ENCODE measurements at places on chromosomes 3 and 15.

DNA sequence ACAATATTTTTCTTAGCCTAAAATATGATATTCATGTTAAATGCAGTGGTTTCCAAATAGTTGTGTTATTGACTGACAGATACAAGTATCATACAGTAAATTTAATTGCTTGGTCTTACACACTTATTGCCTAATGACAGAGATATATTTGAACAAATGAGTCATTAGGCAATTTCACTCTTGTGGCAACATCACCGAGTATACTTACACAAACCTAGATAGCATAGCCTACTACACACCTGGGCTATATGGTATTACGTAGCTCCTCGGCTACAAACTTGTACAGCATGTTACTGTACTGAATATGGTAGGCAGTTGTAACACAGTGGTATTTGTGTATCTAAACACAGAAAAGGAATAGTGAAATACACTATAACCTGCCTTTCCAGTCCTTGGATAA is 50.3 kb downstream of the SERPINI1 start:
- DNase-seq: no peak

DNA sequence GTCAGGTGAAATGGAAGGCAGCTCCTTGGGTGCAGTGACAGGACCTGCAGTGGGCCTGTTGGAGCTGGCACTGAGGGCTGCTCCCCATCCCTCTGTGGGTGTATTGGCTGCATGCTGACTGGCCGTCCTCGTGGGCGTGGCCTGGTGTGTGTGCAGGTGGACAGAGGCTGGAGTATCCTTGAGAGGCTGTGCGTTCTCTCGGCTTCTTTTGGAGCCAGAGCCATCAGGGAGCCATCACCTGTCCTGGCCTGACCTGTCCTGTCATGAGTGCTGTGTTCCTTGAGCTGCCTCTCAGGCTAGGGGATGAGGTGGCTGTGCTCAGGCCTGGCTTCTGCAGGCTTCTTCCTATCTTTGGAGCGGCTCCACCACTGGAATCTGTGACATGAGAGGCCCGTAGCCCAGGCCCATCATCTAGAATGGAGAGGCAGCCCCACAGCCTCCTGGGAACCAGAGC is 61.5 kb downstream of the APBA2 start:
- DNase-seq: peak; percentile 54

DNA sequence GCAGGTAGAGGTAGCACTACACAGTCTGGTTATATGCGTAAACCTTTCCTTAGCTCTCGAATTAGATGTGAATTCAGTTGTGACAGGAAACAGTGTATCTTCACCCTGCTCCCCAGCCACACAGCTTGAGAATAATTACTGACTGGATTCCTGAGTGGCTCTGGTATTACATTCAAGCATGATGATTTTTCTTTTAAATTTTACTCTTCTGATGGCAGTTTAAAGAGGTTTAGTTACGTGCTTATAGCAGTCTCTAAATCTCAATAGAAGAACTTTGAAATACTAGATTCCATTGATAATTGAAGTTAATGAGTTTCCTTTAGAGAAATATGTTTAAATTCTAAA is 98.8 kb downstream of the FNDC3B start:
- DNase-seq: no peak

- DNase-seq: no peak
These were observed 31.2 kb downstream of the SEC61A1 start for GRCh38 chr3:128083396-128083795.

DNA sequence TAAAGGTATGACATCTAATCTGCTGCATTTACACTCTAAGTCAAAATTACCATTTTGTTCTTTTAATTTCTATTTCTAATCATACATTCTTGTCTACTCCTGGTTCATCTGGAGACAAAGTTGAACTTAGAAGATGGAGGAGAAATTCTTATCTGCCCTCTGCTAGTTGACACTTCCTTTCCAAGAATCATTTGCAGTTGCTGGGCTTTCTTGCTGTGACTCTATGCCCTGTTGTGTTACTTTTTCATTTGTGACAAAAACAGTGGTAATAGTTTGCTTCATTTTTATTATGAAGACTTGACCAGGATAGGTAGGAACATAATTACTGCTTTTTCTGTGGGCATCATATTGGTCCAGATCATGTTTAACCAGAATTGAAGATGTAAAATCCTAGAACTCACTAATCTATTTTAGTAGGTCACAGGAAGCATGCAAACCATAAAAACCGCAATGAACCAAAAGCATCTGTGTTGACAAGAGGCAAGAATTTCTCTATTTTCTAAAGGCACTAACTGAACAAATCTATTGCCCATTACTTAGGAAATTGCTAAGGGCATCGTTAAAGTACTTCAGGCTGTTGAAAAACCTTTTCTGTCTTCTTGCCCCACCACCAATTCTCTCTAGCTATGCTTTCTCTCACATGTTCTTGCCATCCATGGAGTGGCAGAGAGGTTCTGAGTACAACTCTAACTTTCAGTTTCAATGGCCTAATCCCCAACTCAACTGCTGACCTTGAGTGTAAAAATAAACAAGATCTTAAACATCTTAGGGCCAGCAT is 4.2 kb upstream of the CCR2 start:
- peak; percentile 48 for DNase-seq

- DNase-seq: no peak
These were observed 182.3 kb downstream of the OR4M2 start for GRCh38 chr15:22262613-22263020.

DNA sequence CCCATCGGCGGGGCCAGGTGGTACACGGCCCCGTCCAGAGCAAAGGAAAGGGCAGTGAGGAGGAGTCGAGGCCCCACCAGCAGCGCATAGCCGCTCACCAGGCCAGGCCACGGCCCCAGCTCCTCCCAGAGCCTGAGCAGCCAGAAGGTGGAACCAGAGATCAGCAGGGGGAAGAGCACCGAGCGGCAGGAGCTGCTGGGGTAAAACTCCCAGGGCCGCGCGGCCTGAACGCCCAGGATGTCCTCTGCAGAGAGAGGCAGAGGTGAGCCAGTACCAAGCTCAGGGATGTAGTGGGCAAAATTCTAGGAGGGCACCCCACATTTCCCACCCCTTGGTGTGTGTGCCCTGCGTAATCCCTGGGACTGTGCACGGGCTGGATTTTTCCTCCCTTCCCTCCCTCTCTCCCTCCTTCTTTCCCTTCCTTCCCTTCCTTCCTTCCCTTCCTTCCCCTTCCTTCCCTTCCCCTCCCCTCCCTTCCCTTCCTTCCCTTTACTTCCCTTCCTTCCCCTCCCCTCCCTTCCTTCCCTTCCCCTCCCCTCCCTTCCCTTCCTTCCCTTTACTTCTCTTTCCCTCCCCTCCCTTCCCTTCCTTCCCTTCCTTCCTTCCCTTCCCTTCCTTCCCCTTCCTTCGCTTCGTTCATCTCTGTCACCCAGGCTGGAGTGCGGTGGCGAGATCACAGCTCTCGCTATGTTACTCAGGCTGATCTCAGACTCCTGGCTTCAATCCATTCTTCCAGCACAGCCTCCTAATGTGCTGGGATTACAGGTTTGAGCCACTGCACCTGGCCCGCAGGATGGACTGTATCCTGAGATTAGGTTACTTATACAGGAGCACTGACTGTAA is 6.3 kb upstream of the NCBP2 start:
- DNase-seq: peak; percentile 47

GRCh38 chr3:140449413-140450256 is 228.2 kb upstream of the TRIM42 start:
- no peak for DNase-seq

DNA sequence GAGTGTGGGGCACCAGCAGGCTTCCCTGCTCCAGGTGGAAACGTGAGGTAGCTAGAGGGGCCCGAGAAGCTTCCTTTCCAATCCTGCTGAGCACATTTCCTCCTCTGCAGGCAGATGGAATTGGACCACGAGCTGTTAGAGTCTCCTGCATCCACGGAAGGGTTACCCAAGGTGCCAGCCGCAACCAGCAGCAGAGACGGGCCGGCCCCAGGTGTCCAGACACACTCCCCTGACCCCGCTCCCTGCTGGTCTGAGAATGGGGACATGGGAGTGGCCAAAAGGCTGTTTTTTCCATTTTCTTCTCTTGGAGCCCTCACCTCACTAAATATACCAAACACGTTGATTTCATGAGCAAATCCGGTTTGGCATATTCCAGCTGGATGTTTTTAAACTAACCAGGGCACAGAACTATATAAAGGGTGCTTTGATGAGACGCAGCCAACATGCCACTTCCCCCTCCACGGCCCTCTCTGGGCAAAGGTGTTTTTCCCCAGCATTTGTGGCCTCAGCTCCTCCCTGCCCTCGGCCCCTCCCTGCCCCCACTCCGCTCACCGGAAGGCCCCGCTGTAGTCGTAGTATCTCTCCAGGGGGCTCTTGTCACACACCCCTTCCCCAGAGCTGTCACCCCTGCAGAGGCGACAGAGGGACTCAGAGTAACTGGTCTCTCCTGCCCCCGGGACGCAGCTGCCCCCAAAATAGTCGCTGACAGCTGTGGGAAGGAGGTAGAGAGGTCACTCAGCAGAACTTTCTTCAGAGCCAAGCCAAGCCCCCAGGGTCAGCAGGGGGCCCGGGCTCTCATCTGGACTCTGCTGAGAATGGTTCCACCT is 7.0 kb downstream of the MELTF start:
- DNase-seq: no peak

- DNase-seq: no peak
These were observed 564.4 kb downstream of the TBL1XR1 start for GRCh38 chr3:176632925-176633324.

- DNase-seq: no peak
These were observed 21.6 kb downstream of the SPTSSB start for GRCh38 chr3:161349529-161350312.

DNA sequence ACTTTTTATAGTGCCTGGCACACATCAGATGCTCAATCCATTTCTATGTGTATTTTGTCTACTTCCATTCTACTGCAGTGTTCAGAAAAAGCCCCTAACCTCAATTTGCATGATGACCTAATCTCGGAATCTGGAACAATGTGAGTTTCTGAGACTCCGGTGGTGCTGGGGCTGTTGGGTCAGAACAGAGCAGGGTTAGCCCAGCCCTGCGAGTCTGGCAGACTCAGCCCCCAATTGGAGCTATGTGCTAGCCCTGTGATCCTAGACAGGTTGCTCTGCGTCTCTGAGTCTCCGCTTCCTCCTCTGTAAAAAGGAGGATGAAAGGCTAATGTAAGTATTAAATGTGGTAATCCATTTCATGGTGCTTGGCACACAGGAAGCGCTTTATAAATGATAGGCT is 95.0 kb upstream of the ICE2 start:
- DNase-seq: no peak

DNA sequence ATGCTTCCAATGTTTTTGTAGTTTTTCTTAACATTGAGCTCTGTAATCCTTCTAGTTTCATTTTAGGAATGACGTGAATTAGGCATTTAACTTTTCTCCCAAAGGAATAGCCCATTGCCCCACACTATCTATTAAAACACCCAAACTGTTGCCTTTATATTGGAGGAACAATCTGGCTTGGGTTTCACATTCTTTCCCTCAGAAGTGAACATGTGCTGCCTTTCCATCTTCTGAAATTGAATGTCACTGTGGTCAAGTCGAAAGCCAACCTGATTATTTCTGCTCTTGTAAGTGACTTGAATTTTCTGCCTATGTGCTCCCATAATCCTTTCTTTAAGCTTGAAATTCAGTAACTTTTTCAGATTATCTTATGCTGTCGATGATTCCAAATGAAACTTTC is 214.5 kb downstream of the SLC9A9 start:
- DNase-seq: no peak

GRCh38 chr3:61117045-61117898 is 134.0 kb downstream of the FHIT start:
- no peak for DNase-seq

DNA sequence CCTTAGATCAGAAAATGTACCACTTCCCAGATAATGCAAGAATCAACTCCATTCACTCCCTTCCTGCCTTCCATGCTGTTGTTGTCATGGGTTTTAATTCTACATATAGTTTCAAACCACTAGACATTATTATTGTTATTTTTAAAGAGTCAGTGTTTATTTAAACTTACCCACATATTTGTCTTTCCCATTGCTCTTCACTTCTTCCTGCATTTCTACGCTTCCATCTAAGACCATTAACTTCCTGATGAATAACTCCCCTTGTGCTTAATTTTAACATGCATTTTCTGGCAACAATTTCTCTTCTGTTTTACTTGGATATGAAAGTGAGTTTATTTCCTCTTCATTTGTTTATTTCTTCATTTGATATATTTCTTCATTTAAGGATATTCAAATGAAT is 127.1 kb upstream of the FHIT start:
- no peak for DNase-seq

GRCh38 chr3:55406696-55407425 is 80.2 kb downstream of the WNT5A start:
- DNase-seq: no peak

- DNase-seq: no peak
These were observed 348.8 kb upstream of the C2CD4B start for GRCh38 chr15:62513893-62514292.

GRCh38 chr3:168250415-168250861 is 154.7 kb upstream of the GOLIM4 start:
- DNase-seq: no peak

DNA sequence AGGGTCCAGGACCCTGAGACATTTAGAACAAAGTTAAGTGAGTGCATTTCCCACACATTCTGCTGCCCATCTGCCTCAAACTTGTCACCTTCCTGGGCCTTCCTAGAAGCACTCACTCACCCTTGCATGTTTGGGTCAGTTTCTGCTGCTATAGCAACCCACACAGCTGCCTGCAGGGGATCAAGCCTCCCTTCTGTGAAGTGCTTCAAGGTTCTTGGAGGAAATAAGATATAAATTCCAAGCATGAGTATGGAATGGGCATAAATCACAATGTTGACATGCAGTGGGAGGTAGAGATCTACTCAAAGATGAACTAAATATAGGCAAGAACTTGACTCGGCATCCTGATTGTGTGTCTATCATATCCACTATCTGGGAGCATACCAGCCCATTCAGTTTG is 140.4 kb downstream of the SLC9A9 start:
- DNase-seq: no peak

- no peak for DNase-seq
These were observed 11.5 kb downstream of the ALS2CL start for GRCh38 chr3:46681856-46682540.

- no peak for DNase-seq
These were observed 18.5 kb downstream of the ZNF609 start for GRCh38 chr15:64478863-64479262.

DNA sequence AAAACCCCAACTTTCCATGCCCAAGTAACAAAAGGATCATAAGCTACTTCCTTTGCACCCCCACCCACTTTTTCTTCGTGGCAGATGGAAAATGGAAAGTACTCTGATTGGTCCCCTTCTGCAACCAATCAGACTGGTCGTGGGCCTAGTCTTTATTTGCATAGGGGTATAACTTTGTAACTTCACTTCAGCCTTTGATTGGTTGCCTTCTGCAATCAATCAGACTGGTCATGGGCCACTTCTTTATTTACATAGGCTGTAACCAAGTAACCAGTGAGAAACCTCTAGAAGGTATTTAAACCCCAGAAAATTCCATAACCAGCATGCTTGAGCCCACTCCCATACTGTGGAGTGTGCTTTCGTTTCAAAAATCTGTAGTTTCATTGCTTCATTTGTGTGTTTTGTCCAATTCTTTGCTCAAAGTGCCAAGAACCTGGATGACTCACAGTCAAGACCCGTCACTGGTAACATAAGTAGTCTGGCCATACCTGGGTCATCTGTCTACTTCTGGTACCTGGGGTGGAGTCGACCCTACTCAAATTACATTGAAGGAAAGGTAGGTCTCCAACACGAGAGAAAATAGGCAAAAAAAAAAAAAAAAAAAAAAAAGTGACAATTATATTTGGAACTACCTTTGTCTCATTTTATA is 41.9 kb downstream of the CMTM8 start:
- DNase-seq: no peak

All from activated CD8-positive, alpha-beta memory T cell treated with anti-CD3 and anti-CD28 coated beads for 24 hours (primary cell).